ENCODE measurements at places on chromosomes 7 and 10.

GRCh38 chr7:68258609-68259008 lies 1262.0 kb downstream of the TYW1 start:
- DNase-seq: no peak

GRCh38 chr7:131080754-131081153 lies 246.9 kb upstream of the MKLN1 start:
- no peak for DNase-seq

DNA sequence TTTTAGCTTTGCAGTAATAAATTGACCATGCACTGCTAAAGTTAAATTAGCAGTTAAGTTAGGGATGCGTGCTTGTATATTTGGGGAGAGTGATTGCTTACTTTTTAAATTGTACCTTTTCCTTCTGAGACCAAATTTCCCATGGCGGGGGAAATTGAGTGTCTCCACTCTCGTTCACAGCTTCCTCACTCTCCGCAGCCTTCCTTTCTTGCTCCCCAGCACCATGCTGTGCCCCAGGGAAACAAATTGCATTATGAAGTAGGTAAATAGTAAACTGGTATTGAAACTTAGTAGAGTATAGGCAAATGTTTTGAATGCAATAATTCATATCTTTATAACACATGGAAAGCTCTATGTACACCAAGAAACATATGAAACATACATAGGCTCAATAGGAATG lies 85.4 kb downstream of the MALRD1 start:
- no peak for DNase-seq

GRCh38 chr10:95741807-95742467 lies 14.0 kb upstream of the ENTPD1 start:
- DNase-seq: no peak

DNA sequence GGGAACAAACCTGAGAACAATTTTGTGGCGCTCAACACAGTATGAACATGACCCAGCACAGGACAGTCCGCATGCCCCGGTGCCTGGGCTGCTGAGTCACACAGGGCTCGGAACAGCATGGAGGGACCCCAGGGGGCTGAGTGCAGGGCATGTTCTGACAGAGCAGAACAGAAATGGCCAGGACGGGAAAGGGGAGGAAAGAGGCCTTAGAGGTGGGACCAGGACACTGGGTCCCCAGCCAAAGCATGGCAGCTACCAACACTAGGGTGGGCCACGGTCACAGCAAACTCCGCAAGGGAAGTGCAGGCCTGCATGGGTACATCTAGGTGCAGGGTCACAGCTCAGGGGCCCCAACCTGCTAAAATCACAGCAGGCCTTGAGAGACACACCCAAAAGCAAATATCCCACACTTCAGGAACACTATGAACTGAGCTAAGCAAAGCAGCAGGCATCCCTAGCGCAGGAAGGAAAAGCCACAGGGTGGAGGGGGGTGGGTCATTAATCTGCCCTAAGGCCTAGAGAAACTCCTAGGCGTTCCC lies 5.6 kb downstream of the IMPDH1 start:
- no peak for DNase-seq

DNA sequence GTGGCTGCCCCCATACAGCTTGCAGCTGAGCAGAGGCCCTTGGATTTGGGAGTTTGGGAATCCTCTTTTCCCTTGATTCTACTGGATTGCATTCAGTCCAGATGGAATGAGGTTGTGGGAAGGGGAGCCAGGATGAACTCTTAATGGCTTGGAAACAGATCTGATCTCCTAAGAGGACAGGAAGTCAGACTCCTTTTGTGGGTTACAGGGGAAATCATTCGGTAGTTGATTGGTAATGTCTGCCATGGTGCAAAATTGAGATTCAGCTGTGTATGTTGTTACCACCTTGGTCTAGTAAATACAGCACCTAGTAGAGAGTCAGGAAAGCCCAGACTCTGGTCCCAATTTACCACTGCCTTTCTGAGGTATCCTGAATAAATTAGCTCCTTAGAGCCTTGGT lies 144.2 kb upstream of the TNRC18 start:
- DNase-seq: no peak

DNA sequence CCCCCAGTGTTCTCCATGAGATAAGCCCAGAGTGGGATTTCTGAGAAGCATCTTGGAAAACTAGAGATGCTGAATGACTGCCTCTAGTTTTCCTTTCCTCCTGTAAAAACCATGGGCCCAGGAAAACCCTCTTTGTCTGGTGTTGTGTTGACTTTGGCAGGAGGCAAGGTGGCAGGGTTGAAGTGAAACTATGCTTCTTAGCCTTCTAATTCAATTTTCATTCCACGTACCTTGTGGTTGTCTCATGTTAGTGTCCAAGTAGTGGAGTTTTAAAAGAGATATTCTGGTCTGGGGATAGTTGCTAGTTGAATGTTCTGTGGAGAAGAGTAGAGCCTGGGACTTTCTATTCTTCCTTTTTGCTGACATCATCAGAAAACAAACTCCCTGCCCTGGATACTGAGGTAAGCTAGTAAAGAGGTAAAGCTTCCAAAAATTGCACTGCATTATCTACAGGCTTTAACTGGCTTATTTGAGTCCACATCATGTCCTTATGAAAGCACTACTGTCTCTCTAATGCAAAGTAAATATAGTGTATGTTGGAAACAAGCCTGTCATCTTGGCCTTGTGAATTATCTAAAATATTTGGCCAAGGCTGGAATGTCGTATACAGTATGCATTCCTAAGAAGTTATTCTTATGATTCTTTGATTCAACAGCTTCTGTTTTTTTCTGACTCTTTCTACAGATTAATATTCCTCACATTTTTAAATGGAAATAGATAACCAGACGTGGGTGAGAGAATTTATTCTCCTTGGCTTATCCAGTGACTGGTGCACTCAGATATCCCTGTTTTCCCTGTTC lies at the start of gene OR2F2:
TSS of gene OR2F2 (plus strand) at position 708 of the 800 bp plus-strand sequence. CDS start at position 708, 0 bp downstream.
- DNase-seq: no peak

- no peak for DNase-seq
Observed at GRCh38 chr7:132495936-132496335, 80.3 kb downstream of the PLXNA4 start.

DNA sequence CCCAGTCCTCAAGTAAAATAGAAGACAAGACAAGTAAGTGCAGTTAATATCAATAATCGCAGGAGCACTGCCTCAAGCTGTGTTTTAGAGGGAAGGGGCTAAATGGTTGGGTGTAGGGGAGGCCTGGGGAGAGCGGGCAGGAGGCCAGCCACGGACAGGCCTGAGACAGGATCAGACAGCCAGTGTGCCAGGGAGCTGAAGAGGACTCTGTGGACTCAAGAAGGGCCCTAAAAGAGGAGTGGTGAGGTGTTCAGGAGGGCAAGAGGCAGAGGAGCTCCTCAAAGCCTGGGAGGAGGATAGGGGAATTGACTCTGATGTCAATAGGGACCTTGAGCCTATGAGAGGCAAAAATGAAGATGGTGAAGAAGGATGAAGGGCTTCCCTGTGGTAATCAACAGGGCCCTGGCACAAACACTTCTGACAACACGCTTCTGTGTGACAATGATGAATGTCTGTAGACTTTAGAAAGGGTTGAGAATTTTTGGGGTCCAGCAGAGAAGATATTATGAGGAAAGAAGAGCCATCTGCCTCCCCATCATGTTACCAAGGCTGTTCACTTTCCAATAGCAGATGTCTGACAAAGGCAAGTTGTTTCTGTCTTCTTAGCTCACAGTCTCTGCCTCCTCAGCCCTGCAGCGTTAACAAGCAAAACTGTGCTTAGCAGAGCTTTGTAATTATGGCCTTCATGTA lies 2.4 kb upstream of the PTPRE start:
- no peak for DNase-seq

DNA sequence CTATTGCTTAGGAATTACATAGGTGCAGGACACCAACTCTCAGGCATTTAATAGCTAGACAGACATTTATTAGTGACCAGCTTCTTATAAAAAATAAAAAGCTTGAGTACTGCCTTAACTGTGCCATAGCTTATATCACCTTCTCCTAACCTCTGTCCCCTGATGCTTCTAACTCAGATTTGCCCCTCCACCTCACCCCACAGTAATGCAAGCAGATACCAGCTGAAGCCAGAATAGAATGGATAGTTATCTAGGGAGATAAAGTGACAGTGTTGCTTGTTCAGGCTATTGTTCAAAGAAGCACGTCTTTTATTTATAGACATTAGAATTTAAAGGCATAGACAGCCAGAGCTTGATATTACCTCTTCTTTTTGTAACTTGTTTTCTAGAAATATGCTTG lies 99.6 kb upstream of the GLCCI1 start:
- DNase-seq: no peak

DNA sequence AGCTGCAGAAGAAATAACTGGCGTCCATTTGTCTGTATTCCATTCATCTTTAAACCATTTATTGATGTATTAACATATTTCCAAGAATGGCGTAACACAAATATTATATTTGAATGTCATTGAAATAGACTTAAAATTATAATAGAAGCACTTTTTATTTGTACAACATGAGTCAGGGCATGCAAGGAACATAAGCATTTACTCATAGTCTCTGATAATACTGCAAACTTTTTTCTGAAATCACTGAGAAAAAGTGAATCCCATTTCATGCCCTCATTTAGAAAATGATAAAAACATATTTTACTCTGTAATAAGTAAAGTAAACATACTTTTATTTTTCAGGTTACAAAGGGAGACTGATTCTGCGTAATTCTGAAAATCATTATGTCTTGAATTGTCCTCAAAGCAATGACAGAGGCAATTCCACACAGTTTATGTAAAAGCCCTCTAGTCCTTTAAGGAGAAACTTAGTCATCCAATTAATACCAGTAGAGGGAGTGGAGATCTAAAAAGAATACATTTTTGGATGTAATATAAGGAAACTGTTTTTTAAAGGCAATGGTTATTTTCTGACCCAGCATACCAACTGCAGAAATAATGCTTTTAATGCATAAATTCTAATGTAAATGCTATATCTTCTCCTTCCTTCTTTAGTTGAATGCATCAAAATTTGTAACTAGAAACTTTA lies 58.1 kb downstream of the AGMO start:
- no peak for DNase-seq

DNA sequence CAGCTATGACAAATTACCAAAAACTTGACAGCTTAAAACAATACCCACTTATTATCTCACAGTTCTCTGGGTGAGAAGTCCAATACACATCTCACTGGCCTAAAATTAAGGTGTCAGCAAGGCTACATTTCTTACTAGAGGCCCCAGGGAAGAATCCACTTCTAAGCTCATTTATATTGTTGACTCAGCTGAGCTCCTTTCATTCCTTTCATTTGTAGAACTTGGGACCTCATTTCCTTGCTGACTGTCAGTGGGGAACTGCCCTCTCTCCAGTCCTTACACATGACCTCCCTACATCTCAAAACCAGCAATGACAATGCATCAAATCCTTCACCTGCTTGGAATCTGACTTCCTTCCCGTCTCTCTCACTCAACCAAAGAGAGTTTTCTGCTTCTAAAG lies 240.3 kb downstream of the IPMK start:
- DNase-seq: no peak

DNA sequence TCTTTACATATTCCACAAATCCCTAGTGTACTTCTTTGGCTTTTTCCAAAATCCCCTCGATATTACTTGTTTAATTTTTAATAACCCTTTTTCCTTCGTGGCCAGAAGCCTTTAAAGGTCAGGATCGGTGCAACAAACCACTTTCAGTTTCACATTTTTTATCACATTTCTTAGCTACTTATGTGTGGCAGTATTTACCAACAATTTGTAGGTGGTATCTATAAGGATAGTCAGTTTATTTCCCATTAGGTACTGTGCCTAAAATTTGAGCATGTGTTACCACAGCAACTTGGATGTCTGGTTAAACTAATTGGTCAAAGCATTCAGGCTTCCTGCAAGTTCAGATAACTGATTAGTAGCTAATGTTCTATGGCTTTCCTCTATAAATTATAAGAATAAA lies 104.9 kb downstream of the CDK14 start:
- no peak for DNase-seq

GRCh38 chr10:8026349-8027259 lies 27.9 kb upstream of the GATA3 start:
- DNase-seq: no peak

GRCh38 chr10:13669182-13669855 lies 82.6 kb downstream of the PRPF18 start:
- no peak for DNase-seq

GRCh38 chr7:34117573-34117972 lies 212.2 kb downstream of the BMPER start:
- no peak for DNase-seq

DNA sequence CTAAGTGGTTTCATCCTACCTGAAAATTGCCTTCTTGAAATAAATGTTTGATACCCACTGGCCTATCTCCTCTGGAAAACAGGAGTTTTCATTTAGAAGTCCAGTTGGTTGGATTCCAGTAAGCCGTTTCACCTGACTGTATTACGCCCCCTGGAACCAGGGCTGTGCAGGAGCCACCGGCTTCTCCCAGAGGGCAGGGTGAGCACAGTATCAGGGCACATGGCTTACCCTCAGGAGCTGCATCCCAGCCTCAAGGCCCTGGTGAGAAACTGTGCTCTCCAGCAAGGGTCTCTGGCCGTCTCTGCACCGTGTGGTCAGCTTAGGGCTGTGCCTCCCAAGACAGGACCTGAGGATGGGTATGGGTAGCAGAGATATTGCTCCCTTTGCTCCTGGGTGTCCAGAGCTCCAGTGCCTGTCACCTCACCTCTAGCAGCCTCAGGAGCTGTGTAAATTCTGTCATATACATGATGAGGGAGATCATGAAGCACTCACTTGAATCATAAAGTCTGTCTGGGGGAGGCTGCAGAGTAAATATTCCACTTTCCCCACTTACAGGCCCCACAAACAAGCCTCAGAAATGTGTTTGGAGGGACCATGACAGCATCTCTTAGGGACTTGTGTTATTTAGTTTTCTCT lies 109.6 kb upstream of the SAMD8 start:
- DNase-seq: no peak

DNA sequence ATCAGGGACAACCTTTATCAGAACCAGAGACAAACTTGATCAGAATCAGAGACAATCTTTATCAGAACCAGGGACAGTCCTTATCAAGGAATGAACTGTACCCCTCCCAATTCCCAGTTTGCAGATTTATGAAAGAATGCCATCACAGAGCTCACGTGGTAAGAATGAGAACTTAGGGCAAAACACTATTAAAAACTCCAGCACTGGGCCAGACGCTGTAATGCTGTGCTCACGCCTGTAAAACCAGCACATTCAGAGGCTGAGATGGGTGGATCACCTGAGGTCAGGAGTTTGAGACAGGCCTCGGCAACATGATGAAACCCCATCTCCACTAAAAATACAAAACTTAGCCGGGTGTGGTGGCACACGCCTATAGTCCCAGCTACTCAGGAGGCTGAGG lies 85.1 kb upstream of the TNRC18 start:
- DNase-seq: no peak
